Astrocyte of the cerebellum (primary cell): ENCODE measurements at places on chromosomes 16 and 17.
A peak's percentile ranks its signal among the peaks of the same experiment; 100 is the strongest.

- no peak for DNase-seq
These were observed 27.4 kb downstream of the MYH11 start for GRCh38 chr16:15829460-15829859.

DNA sequence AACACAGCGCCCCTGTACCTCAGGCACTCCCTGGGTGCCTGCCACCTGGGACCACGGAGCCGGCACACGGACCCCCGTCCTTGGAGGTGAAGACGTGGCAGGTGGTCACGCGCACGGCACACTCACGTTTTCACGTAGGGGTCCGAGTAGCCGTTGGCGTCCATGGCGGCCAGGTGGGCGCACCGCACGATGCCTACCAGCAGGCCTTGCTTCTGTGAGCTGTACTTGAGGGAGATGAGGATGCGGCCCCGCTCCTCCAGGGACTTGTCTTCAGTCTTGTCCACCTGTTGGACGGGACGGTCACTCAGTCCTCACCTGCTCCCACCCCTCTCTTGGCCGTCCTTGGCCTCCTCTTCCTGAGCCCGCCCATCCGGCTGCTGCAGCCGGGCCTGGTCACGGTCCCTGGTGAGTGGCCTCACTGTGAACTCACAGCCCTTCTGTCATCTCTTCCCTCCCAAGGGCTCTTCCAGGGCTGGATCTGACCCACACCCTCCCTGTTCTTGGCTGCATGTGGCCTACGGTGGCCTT, 18.8 kb downstream of the SCGB1C2 start:
- no peak for DNase-seq

DNA sequence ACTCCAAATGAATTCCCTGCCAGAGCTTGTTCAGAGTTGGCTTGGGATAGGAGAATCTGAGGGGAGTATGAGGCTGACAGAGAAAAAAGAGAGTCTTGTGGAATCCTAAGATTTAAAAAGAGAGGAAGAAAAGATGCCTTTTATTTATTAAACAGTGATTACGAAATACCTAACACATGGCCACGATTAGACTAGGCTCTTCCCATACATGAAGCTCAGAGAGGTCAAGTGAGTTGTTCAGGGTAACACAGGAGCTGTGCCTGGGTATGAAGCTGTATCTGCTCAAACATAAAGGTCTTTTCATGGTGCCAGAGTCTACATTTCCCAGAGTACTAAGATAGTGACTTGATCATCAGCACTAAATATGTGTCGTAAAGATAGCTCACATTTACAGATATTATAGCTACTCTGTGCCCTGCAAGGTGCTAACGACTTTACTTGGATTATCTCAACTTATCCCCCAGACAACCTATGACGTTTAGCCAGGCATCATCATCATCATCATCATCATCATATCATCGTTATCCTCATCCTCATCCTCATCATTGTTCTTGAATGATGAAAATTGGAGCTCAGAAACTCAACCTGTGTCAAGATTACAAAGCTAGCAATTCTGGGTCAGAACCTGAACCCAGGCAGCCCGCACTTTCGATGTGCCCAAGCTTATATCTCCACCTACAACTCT, 500.8 kb downstream of the NPIPA7 start:
- DNase-seq, result no peak

GRCh38 chr17:59368218-59368857, 36.9 kb downstream of the YPEL2 start:
- no peak for DNase-seq

- DNase-seq, result no peak
These were observed 23.8 kb downstream of the SPHK1 start for GRCh38 chr17:76408037-76408849.

DNA sequence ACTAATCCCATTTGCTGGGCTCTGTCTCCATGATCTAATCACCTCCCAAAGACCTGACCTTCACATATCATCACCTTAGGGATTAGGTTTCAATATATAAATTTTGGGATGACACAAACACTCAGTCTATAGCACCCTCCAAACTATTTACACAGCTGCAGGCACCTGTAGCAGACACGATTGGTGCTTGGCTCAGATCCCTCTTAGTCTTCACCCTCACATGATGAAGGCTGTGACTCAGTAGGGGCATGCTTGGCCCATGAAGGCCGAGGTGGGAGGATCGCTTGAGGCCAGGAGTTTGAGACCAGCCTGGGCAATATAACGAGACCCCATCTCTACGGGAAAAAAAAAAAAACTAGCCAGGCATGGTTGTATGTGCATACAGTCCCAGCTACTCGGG, 73.5 kb downstream of the HS3ST2 start:
- DNase-seq, result no peak

DNA sequence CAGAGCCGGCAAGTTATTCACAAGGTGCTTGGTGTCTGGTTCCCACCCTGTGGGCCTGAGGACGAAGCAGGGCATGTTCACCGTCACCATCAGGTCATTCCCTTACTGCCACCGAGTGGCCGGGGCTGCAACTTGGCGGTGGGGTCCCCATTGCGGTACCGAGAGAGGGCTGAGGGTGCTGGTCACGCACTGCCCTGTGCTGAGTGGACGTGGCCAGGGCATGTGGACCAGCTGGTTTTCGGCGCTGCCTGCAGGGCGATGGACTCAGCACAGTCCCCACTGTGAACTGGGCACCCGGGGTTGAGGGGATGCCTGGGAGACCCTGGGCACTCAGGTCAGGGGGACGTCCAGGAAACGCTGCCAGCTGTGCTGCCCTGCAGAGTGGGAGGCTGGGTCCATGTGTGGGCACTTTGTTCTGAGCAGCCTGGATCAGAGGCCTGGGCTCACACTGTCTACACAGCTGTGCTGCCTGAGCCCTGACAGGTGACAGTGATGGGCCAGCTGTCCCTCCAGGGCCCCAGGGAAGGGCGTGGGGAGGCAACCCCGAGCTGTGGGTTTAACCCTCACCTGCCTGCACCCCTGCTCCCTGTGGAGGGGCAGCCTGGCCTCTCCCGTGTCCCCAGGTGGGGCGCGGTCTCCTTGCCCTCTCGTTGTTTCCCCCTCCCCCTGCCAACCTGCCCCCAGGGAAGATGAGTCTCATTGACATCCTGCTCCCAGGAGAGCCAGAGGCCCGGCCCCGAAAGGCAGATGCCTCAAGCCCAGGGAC, 39.3 kb upstream of the GNG13 start:
- DNase-seq, result no peak

- DNase-seq, result peak; percentile 75
These were observed 52.8 kb downstream of the CDH11 start for GRCh38 chr16:65069065-65069464.
